ENCODE measurements at places on chromosomes 7 and 10. TPM values are rescaled to one million over a fixed set of nuclear protein-coding genes. Genes with fewer than 3 reads are reported as not detected.

DNA sequence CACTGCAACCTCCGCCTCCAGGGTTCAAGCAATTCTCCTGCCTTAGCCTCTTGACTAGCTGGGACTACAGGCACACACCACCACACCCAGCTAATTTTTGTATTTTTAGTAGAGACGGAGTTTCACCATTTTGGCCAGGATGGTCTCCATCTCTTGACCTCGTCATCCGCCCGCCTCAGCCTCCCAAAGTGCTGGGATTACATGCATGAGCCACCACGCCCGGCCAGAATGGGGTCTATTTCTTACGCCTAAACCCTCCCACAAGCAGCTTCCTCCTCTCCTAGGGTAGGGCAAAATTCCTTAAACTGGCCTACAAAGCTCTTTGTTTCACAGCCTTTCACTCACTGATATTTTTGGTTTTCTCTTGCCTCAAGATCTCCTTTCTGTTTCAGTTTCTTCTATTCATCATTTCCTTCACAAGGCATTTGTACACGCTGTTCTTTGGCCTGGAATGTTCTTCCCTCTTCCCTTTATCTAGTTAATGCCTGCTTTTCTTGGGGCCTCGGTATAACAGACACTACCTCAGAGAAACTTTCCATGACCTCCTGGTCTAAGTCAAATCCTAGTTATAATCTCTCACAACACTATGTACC is 6.7 kb downstream of the CPEB3 start:
- no peaks in the 10 kb centered on the region for H3K36me3 ChIP-seq
- no peak for DNase-seq
- no peaks in the 10 kb centered on the region for H3K4me1 ChIP-seq
- no peak overlapping the region for H3K27ac ChIP-seq

DNA sequence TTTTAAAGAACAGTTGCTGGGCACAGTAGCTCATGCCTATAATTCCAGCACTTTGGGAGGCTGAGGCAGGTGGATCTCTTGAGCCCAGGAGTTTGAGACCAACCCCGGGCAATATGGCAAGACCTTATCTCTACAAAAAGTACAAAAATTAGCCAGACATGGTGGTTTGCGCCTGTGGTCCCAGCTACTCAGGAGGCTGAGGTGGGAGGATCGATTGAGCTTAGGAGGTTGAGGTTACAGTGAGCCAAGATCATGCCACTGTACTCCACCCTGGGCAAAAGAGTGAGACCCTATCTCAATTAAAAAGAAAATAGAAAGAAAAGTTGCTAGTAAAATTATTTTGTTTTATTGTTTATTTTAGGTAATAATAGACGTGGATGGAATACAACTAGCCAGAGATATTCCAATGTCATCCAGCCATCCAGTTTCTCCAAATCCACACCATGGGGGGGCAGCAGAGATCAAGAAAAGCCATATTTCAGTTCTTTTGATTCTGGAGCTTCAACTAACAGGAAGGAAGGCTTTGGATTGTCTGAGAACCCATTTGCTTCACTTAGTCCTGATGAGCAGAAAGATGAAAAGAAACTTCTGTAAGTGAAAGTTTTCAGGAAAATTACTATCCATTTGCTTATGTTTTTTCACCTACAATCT is 3.0 kb downstream of the NUP42 start:
- peaks cover 20% of the 10 kb centered on the region for H3K4me1 ChIP-seq
- H3K27me3 ChIP-seq, result no peaks in the 10 kb centered on the region

DNA sequence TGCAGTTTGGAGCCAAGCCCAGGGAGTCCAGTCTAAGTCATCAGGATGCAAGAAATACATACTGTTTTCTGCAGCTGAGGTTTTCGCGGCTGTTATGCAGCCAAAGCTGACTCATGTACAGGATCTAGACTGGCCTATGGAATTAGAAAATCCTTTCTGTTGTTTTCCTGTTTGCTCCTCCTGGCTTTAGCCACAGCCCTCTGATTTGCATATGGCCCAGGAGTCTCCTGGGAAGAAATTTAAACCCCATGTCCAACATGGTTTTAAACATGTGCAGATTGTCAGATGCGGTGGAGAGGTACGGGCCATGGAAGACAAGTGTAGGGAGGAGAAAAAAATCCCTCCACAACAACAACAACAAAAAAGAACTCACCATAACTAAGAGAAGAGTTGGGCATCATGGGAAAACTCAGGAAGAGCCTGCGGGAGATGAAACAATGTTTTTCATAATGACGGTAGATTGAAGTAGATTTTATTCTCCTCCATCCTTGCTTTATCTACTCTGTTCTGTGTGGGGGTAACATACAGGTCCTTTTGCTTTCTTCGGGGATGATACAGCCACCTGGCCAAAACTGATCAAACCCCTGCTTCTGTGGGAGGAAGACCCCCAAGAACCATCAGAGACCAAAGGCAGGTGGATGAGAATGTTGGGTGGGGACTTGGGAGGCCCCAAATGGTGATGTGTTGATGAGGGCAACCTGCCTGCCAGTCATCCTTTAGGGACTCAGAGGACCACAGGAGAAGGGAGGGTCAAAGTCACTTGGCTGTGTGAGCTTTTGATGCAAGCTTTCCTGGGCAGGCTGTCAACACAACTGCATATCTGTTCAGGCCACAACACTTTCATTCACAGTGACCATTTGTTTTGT is 29.8 kb upstream of the GNA12 start:
- DNase-seq, result no peak
- H3K4me3 ChIP-seq, result peak overlapping the region; percentile 34
- H3K27ac ChIP-seq, result peak overlapping the region; percentile 100
- no peaks in the 10 kb centered on the region for H3K36me3 ChIP-seq
- H3K27me3 ChIP-seq, result peaks cover 5% of the 10 kb centered on the region

DNA sequence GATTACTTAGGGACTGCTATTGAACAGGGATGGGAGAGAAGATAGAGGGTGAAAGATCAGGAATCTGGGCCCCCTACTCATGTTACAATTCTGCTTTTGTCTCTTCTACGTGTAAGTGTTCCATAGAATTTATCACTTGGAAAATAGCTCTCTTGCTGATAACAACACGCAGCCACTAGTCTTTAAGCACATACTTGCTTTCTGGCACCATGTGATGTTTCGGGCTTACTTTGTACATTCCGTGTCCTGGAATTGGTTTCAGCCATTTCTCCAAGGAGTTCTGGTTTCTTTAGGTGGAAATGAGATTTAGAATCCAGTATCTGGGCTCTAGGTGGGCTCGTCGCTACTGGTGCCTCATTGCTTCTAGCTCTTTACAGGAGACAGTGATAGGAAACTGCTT is 59.7 kb downstream of the TFAM start:
- H3K4me3 ChIP-seq, result no peak overlapping the region
- peaks cover 6% of the 10 kb centered on the region for H3K36me3 ChIP-seq
- DNase-seq, result no peak
- H3K27ac ChIP-seq, result no peak overlapping the region
- H3K4me1 ChIP-seq, result peaks cover 7% of the 10 kb centered on the region
- no peaks in the 10 kb centered on the region for H3K27me3 ChIP-seq

Gene VPS37D
- 9.8 TPM for total RNA-seq

Gene WASHC2A
- total RNA-seq, result 79.3 TPM

Gene UCMA
- not detected for total RNA-seq

Data from endothelial cell (in vitro differentiated cells).